Kidney glomerular epithelial cell (primary cell): ENCODE measurements at places on chromosomes 6 and 20.

GRCh38 chr6:118953391-118953790 is 18.4 kb upstream of the MCM9 start:
- DNase-seq: no peak

DNA sequence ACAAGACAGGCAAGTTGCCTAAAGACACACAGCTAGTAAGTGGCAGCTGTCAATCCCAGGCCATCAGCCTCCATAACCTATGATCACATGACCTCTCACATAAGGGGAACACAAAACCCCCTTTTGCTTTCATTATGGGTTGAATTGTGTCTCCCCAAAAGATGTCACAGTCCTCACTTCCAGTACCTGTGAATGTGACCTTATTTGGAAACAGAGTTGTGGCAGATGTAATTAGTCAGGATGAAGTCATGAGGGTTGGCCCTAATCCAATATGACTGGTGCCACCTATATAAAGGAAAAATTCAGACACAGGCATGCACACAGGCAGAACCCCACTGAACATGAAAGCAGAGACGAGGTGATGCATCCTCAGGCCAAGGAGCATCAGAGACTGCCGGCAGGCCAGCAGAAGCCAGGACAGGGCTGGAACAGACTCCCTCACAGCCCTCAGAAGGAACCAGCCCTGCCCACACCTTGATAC is 33.6 kb downstream of the GFOD1 start:
- peak; percentile 72 for DNase-seq

DNA sequence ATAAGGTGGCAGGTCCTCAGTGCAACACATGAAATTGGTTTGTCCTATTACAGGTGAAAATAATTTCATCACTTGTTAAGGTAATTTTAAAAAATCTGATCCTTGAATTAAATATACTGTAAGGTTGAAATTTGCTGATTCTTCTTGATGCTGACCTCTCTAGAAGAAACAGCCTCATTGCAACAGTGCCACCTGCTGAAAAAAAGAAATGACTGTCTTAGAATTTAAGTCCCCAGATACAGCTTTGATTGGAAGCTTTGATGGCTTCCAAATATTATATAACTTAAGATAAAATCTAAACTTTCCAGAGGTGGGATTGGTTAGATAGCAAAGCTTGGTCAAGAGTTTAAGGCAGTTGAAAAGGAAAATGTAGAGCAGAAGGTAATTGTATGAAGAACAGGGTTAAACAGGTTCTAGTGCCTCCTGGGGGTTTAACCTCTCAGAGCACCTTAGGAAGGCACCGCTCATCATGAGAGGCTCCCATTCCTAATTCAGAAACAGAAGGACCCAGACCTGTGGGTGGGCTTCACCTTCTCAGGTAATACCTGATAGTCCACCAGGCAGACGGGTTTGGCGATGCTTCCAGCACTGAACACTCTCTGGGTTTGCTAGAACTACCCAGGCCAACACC is 401.0 kb downstream of the PAX1 start:
- DNase-seq: peak; percentile 24

- no peak for DNase-seq
These were observed 24.9 kb downstream of the PPP1R16B start for GRCh38 chr20:38830356-38830755.

DNA sequence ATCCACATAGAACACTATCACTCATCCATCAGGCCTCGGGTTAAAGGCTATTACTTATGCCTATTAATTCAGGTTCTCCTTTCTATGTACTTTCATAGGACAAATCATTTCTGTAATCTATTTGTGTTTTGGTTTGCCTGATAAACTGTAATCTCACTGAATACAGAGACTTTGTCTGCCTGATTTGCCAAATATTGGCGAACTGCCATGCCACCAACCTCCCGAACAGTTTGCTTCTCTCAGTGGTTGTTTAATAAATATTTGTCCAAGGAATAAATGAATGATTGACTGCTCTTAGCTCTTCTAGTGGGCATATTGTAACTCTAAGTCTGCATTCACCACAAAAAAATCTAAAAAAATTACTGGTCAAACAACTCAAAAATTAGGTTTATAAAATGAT is 170.1 kb upstream of the ZFP64 start:
- no peak for DNase-seq

- no peak for DNase-seq
These were observed 102.1 kb downstream of the NRSN1 start for GRCh38 chr6:24228123-24228522.

DNA sequence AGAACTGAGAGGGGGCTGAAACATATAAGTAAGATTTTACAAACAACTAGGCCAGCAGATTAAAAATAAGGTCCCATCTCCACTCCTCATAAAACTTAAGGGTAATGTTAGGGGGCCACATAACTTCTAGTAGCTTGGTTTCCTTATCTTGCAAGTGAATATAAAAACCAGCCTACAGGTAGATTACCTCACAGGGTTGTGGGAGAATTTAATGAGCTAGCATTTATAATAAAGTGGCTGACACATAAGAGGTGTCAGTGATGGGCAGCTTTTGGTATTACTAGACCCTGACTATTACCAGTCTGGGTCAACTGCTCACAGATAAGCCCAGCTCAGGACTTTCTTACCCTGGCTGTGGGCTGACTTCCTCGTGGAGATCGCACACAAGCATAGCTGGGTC is 9.2 kb upstream of the PPP1R14C start:
- no peak for DNase-seq

DNA sequence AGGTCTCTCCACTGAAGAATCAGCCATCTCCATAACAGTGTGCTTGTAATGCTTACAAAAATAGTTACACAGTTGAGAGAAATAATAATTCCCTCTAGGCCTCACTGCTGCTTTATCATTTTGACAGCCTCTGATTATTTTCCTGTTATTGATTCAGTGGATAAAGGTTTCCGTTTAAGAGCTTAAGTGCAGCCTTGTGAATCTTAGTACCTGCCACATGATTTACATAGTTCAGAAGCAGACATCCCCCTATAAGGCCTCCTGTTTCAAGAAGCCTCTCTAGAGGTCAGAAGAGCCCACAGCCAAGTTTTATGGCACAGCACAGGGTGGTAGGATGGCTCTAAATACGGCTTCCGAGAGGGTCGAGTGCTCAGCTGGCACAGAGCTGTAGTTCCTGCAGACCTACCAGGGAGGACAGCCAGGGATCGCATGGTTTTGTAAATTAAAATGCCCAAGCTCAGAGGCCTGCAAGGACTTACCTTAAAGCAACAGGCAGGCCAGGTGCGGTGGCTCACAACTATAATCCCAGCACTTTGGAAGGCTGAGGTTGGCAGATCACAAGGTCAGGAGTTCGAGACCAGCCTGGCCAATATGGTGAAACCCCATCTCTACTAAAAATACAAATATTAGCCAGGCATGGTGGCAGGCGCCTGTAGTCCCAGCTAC is 17.6 kb upstream of the PYGB start:
- no peak for DNase-seq

- DNase-seq: no peak
These were observed 115.2 kb upstream of the RUNX2 start for GRCh38 chr6:45212976-45213375.

GRCh38 chr6:162029873-162030576 is 697.5 kb downstream of the PRKN start:
- no peak for DNase-seq

DNA sequence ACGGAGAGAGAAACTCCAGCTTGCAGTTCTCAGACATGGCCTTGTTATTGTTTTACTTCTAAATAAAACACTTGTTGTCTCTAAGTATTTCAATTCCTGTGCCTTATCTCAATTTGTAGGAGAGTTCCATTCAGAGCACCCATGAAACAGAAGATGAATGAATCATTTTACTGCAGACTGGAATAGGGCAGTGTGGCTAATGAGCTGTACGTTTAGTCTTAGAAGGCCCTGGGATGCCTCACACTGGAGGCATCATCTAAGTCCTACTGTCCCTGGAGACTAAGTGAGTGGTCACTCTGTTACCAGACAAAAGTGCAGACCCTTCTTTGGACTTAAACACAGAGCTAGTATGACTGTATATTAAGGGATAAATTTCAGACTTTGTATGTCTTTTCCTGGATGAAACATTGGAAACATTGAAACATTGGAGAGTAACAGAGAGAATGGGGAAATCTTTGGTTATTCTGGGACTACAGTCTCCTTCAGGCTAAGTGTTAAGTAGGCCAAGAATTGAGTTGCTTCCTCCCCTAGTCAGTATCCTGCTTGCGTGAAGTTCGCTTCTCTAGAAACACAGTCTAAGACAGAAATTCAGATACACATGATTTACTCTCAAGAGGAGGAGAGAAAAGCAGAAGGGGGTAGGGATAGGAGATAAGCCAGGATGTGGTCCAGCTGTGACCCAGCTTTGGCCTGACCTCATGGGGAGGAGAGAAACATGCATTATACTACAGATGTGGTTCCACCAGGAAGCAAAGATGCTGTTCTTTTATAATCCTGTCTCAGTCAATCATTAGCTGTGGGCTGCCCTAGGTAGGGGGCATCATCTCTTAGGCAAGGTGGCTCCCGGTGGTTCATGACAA is 167.4 kb upstream of the BMP2 start:
- peak; percentile 3 for DNase-seq

DNA sequence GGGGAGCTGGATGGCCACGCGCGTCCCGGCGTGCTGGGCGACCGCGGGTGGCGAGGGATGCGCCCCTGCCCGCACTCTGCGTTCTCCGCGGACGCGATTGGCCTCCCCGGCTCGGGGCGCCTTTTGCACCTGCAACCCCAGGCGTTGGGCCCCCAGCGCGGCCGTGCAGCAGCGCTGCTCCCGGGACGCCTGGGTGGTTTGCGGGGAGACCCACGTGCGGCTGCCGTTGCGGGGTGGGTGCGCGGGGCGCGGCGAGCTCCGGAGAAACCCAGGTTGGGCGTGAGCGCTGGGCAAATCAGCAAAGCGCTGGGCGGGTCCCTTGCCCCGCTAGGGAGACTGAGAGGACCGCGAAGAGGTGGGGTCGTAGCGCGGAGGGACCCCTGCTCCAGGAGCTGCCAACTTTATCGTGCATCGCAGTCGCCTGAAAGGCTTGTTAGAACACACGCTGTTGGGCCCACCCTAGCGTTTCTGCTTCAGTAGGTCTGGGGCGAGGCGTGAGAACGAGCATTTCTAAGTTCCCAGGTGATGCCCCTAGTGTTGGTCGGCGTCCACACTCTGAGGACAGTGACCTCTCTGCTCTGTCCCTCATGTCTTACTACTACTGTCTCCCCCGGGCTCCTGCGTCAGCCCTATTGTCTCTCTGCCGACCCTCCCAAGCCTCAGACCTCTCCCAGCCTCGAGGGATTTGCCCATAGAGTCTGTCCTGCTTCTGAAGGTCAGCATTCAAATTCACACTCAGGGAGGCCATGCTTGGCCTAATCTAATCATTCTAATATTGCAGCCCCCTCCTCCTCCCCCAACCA is 538 bp upstream of the ZFP64 start:
- peak; percentile 30 for DNase-seq

DNA sequence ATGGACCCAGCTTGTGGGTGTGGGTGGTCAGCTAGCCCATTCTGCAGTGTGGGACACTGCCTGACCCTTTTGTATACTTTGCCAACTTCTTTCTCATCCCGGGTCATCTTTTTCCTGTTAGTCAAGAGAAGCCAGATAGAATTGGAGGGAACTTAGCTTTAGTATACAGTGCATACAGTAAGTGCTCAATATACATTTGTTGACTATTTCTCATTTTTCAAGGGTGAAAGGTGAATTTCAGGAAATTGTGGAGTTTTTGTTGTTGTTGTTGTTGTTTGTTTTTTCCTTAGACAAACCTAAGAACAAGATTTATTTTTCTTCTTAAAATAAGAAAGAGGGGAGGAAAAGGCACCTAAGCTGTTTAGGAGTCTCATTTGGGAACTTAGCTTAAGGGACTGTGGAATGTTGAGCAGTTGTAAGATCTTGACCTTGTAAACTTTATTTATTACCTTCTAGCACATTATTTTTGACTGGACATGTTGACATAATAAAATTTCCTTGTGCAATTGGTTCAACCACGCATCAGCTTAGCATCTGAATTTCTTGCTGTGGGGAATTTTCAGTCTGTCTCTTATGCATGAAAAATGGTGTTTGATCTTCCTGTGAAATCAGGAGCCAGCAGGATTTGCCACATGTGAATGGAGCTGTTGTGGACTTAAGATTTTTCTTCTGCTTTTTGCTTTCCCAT is 113.6 kb downstream of the ARID1B start:
- DNase-seq: no peak

- DNase-seq: no peak
These were observed 136.4 kb downstream of the TBXT start for GRCh38 chr6:166031275-166031674.

DNA sequence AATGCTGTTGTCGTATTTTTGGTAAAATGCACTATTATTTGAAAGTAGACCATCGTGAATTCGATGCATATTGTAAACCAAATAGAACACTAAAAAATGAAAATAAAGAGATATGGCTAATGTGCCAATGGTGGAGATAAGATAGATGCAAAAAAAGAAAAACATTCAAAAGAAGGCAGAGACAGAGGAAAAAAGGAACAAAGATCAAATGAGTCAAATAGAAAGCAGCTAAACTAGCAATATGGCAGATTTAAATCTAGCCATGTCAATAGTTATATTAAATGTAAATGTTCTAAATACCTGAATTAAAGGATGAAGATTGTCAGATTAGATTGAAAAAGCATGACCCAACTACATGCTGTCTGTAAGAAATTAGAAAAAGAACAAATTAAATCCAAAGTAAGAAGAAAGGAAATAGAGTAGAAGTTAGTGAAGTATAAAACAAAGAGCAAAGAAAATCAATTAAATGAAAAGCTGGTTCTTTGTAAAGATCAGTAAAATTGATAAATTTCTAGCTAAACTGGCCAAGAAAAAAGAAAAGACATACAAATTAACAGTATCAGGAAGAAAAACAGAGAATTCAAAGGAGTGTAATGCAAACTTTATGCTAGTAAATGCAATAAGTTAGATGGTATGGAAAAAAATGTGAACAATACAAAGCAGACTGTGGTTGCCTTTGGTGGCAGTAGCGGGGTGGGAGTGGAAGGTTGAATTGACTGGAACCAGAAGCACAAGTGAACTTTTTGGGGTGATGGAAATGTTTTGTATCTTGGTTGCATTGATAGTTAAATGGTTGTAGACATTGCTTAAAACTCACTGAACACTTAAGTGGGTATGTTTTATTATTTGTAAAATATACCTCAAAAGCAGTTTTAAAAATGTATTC is 44.8 kb downstream of the PTPN1 start:
- DNase-seq: no peak

GRCh38 chr6:165652766-165653165 is 10.3 kb downstream of the PDE10A start:
- DNase-seq: no peak

DNA sequence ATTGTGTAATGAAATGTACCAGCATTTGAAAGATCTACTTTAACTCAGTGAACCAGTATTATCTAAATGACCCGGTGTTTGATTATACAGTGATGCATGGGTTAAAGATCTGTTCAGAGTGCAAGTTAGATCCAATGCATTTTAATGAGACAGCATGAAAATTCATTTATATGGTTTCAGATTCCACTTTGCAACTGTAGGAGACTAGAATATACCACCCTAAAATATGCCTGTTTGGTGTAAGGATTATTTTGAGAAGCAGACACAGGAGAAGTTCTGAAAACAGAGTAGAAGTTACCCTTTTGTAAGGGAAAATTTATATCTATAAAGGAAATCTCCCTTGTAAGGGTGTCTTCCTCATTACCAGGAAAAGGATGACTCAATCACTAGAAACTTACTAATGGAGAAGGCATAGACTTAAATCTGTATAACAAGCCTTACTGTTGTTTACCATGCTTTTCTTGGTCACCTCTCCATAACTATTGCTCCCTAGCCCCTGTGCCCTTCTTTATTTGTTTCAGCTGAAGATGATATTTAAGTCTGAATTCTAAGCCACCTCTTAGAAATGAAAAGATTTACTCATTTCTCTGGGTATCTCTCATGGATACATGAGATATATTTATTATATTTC is 105.4 kb downstream of the NCOA3 start:
- DNase-seq: no peak
